ENCODE measurements at places on chromosomes 1 and 21. TPM values are rescaled to one million over a fixed set of nuclear protein-coding genes. Genes with fewer than 3 reads are reported as not detected.

- DNase-seq = no peak
These were observed 283.9 kb downstream of the LRRC40 start for GRCh38 chr1:69921486-69921885.

GRCh38 chr1:223006917-223007648, 136.0 kb downstream of the TLR5 start:
- DNase-seq = no peak

DNA sequence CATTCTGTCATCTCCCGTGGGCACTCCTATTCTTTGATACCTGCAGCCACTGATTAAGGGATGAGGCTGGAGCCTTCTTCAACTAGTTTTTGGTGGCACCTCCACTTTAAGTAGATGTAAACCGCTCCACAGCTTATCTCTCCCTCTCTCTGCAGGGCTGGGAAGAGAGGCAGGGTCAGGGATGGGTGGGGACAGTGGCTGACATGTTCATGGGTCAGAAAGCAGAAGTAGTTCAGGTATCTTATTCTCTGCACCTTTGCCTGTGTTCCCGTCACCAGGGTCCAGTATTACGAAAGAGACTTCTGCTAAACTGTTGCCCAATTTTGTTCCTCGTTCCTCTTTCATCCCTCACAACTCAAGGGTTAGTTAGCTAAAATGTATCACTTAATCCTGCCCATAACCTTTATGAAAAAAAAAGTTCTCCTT, 51.7 kb upstream of the EDEM3 start:
- DNase-seq = no peak

GRCh38 chr1:228902781-228903433, 167.6 kb downstream of the RHOU start:
- DNase-seq = no peak

- no peak for DNase-seq
These were observed 128.2 kb downstream of the LBR start for GRCh38 chr1:225299624-225300023.

- no peak for DNase-seq
These were observed 5.8 kb downstream of the IBA57 start for GRCh38 chr1:228171221-228171891.

DNA sequence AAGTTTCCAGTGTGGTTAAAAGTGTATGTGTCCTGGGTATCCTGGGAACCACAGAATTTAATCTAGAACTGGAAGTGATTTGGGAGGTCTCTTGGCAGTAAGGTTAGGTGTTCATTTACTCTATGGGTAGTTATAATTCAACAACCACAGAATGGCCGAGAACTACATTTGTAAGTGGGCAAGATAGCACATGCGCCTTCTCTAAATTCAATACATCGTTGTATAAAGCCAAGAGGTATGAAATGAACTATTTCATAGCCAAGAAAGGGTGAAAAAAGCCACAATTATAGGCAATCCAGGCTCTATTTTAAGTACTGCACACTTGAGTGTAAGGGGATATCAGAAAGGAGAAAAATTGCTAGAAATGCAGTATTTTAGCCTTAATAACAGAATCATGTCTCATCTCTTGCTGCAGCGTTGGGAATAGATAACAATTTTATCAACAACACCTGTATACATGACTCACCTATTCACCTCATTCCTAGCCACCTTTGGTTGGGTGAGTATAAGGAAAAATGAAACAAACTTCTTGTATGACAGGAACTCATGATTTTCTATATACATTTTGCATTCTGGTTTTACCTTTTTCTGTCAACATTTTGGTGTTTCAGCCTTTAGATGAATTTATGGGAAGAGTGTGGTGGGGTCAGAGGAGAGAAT, 4.5 kb downstream of the SDCCAG8 start:
- no peak for DNase-seq

GRCh38 chr1:10637834-10638558, 158.4 kb downstream of the CASZ1 start:
- peak; percentile 13 for DNase-seq

- DNase-seq = no peak
These were observed 11.1 kb downstream of the VSIG8 start for GRCh38 chr1:159851407-159851806.

GRCh38 chr1:24075590-24075854, 36.4 kb downstream of the MYOM3 start:
- no peak for DNase-seq

DNA sequence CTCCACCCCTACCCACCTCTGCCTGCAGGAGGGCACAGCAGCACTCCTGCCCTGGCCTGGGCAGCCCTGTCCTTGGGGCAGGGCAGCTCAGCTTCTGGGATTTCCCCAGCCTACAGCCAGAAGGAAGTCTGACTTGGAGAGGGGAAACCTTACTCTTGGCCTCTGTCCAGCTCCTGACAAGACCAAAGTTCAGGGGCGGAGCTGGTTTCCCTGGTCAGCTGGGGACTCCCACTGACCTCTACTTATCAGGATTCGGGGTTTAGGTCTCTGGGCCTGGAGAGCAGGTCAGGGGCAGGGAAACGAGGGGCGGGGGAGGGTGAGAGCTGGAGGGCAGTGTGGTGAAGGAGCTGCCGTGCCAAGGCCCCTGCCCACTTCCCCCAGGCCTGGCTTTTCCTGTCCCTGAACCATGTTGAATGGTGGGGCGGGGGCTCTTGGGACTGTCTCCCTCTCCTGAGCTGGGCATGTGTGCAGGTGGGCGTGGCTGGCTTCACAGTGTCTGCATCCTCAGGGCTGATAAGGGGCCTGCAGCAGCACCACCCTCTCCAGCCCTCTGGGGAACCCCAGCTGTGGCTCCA, 16.8 kb upstream of the ETV3 start:
- DNase-seq = no peak

GRCh38 chr1:79629414-79629813, 622.9 kb upstream of the ADGRL4 start:
- DNase-seq = no peak

GRCh38 chr1:193013707-193014106, 45.5 kb downstream of the UCHL5 start:
- no peak for DNase-seq

DNA sequence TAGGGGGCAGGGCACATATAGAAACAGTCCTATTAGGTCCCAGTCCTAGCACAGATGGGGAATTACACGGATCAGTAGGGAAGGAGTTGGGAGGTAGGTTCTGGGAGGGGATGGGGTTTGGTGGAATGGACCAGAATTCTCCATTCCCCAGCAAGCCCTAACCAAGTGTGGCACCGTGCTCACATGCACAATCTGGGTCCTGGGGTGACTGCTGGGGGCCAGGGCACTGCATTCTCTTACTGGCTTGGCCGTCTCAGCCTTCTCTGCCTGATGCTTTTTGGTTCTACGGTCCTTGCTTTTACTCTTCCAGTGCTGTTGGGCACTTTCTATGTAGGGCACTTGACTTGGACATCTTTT, 53.9 kb downstream of the NENF start:
- DNase-seq = no peak

DNA sequence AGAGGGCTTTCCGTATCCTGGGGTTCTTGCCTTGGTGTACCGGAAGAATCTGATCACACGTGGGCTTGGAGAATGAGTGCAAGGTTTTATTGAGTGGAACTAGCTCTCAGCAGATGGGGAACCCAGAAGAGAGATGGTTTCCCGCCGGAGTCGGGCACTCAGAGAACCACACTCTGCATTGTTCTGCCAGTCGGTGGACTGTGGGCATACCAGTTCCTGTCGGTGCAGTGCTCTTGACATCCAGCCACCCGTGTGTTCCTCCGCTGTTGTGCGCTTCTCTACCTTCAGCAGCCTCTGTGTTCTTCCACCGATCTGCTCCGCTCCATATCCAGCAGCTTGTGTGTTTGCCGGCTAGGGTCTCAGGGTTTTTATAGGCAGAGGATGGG, 10.8 kb upstream of the PPIE start:
- no peak for DNase-seq

- no peak for DNase-seq
These were observed 21.3 kb upstream of the PKP1 start for GRCh38 chr1:201261771-201262547.

- DNase-seq = no peak
These were observed 632.0 kb downstream of the SMYD3 start for GRCh38 chr1:245874942-245875580.

GRCh38 chr1:245804696-245805095, 649.9 kb downstream of the KIF26B start:
- no peak for DNase-seq

The LYPLA2 gene
- 111 TPM for polyA plus RNA-seq

The PRKCZ gene
- 13.9 TPM for polyA plus RNA-seq

The ZNF695 gene
- not detected for polyA plus RNA-seq

The OPRD1 gene
- polyA plus RNA-seq = not detected

The SLC6A17 gene
- not detected for polyA plus RNA-seq

The A3GALT2 gene
- not detected for polyA plus RNA-seq

The TEX38 gene
- polyA plus RNA-seq = not detected

The PRAMEF7 gene
- polyA plus RNA-seq = not detected

The ADCY10 gene
- not detected for polyA plus RNA-seq

The IRF6 gene
- 1.9 TPM for polyA plus RNA-seq

The RPTN gene
- not detected for polyA plus RNA-seq

The FCRL5 gene
- polyA plus RNA-seq = not detected

The SH3D21 gene
- 0.42 TPM for polyA plus RNA-seq

The ARHGEF19 gene
- 8.5 TPM for polyA plus RNA-seq

The FALEC gene
- polyA plus RNA-seq = not detected

The FCGR3B gene
- not detected for polyA plus RNA-seq

Measured in CD4-positive, CD25-positive, alpha-beta regulatory T cell (primary cell).